ENCODE measurements at places on chromosomes 16 and 17. TPM values are rescaled to one million over a fixed set of nuclear protein-coding genes. Genes with fewer than 3 reads are reported as not detected.

FDXR gene
- 6.7 TPM for total RNA-seq

DNA sequence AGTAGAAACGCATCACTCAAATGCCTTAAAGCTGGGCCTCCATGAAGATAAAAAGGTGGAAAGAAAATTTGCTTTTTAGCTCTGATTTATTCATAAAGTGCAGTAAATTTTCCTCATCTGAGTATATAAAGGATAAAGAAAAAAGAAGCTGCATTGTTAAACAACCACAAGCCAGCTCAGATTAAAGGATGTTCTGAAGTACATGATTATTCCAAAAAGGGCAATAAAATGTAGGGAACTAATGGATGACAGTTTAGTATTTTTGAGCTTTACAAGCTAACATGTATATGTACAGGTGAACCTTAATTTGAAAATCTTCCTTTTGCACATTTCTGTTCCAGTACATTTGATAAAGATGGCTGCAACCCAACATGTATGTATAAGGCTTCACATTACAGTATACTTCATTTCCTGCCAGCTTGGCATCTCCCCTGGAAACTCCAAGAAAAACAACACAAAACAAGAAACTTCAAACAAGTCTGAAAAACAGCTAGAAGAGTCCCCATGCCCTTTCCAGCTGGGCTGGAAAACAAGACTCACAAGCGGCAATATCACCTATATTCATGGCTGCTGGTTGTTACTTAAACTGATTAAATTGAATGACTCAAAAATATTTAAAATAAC lies 225.7 kb downstream of the CEP112 start:
- H3K27me3 ChIP-seq, result no peaks in the 10 kb centered on the region
- H3K4me3 ChIP-seq, result no peak overlapping the region
- no peak for DNase-seq
- peaks cover 33% of the 10 kb centered on the region for H3K36me3 ChIP-seq
- no peaks in the 10 kb centered on the region for H3K4me1 ChIP-seq
- H3K27ac ChIP-seq, result no peak overlapping the region

DNA sequence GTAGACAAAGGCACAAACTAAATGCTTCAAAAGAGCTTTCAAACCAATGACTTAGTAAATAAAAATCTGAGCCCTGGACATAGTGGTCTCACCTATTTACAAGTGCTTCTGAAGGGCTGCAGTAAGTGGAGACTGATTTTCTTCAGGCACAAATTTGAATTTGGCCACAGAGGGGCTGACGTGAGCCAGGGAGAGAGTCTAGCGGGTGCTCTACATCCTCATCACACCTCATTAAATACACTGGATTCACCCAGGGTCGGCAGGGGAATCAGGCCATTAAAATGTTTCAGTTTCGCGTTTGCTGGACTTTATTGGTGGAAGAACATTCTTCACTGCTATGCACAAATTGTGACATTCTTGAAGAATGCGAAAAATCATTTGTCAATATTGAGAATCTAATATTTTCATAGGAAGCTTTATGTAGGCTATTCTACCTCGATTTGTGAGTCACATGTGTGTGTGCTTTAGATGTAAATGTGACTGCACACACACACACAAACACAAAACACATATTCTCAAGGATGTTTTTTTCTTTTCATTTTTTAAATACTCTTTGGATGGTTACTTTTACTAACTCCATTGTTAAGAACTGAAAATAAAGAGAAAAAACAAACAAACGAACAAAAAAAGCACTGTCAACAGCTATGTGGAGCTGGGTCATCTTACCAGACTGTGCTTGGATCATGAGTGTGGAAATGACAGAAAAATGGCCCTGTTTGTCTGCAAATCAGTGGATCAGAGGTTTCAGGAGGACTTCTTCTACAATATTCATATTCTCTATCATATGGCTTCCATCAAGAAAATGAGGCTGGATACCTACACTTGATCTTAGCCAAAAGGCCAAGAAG lies 58.9 kb downstream of the CDH11 start:
- H3K36me3 ChIP-seq, result peaks cover 10% of the 10 kb centered on the region
- no peak overlapping the region for H3K27ac ChIP-seq
- H3K4me3 ChIP-seq, result no peak overlapping the region
- no peaks in the 10 kb centered on the region for H3K27me3 ChIP-seq
- H3K4me1 ChIP-seq, result no peaks in the 10 kb centered on the region

DNA sequence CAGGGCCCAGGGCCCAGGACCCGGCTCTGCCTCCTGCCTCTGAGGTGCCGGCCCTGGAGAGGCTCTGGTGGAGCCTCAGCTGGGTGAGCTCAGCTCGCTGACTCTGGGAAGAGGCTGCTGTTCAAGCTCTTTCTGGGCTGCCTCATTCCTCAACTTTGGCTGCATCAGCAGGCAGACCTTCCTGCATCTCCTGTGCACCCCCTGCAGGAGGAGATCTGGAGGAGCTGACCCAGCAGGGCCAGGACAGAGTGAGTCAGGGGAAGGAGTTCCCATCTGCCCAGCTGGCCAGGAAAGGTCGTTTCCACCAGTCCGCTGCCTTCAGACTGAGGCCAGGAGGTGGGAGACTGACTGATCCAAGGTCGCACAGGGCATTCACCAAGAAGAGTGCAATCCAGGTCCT lies 10.7 kb downstream of the CRHR1 start:
- DNase-seq, result no peak
- no peak overlapping the region for H3K27ac ChIP-seq
- no peaks in the 10 kb centered on the region for H3K36me3 ChIP-seq
- no peak overlapping the region for H3K4me3 ChIP-seq

GRCh38 chr17:55601874-55602364 lies 90.7 kb upstream of the SMIM36 start:
- peak; percentile 19 for DNase-seq
- no peak overlapping the region for H3K27ac ChIP-seq
- no peak overlapping the region for H3K4me3 ChIP-seq
- H3K4me1 ChIP-seq, result peaks cover 11% of the 10 kb centered on the region
- H3K36me3 ChIP-seq, result no peaks in the 10 kb centered on the region
